ENCODE measurements at places on chromosomes 2 and 18.

- DNase-seq, result no peak
Measured at GRCh38 chr18:39843546-39843945, 2111.5 kb upstream of the PIK3C3 start.

GRCh38 chr18:1296237-1296636 is 391.6 kb downstream of the ADCYAP1 start:
- no peak for DNase-seq

GRCh38 chr18:61753373-61753772 is 139.4 kb downstream of the RNF152 start:
- no peak for DNase-seq

DNA sequence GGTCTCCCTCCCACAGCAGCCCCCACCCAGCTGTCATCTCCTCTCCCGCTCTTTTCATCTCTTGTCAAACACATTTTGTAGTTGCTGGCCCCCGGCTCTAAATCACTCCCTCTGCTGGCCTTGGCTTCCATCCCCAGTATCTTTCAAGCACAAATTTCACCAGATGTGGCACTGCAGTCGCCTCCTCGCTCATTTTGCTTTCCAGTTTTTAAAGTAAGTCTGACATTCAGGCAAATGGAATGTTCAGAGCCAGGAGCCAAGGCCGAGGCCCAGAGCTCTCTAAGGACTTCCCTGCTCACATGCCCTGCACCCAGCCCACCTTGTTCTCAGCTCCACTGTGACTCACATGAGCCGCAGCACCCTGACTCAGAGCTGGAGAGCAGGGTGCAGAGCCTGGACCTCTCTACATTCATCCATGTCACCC is 158.4 kb downstream of the GALNT14 start:
- no peak for DNase-seq

DNA sequence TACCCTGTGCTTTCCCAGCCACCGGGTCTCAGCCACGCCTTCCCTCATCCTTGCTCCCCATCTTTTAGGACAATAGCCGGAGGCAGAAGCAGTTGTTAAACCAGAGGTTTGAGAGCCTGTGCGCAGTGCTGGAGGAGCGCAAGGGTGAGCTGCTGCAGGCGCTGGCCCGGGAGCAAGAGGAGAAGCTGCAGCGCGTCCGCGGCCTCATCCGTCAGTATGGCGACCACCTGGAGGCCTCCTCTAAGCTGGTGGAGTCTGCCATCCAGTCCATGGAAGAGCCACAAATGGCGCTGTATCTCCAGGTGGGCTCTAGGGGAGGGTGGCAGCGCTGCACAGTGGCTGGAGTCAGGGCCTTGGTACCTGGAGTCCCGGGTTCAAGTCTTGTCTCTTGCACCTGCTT is 2.7 kb downstream of the UCN start:
- no peak for DNase-seq

DNA sequence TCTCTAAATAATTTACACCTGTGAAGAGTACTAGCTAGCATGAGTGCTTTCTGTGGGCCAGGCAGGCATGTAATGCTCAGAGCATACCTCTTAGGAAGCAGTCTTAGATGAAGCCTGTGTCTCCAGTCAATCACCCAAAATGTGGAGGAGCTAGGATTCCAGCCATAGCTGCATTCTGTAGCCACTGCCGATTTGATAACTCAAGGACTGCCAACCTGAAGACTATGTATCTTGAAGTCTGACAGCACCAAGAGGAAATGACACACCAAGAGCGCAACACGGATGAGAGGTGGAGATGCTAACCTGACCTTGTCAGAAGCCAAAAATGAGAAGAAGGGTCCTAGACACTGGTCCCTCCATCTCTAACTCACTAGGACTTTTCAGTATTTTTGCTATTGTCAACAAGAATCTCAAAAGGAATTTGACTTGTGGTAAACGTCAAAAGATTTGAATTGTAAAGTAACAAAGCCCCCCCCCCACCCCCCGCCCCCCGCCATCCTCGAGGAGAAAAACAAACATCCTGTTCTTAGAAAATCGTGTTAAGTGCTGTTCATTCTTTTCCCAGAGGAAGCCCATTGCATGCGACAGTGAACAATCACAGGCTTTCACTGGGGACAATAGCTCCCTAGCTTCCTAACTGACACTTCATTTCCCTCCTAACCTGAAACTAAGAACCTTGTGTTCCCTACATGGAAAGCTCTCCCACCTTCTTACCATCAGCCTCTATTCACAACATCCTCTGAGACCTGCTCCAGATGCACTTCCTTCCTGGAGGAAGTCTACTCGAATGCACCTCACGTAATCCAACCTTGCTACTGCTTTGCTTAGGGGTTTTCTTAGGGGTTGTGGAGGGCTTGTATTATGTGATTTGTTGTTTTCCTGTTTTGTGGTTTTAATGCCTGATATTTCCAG is 14.7 kb downstream of the CDC42EP3 start:
- DNase-seq, result no peak

GRCh38 chr2:127118467-127118866 is 11.5 kb upstream of the BIN1 start:
- no peak for DNase-seq

- DNase-seq, result no peak
Measured at GRCh38 chr2:181305301-181306123, 151.7 kb upstream of the ITGA4 start.

- no peak for DNase-seq
Measured at GRCh38 chr18:37499913-37500312, 65.7 kb downstream of the CELF4 start.

DNA sequence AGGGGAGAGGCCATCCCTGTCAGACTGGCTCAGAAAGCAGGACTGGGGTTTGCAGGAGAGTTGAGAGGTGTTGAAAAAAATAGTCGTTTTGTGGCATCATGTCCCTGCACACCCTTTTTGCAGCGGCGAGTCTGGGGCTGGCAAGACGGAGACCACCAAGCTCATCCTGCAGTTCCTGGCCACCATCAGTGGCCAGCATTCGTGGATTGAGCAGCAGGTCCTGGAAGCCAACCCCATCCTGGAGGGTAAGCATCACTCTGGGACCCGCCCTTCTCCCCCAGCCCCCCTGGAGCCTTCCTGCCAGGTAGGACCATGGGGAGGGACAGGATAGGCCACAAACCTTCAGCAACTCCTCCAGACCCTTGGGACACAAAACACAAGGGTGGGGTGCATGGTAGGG is 34.2 kb downstream of the MYO7B start:
- DNase-seq, result no peak

- DNase-seq, result no peak
Measured at GRCh38 chr2:205216092-205216491, 466.2 kb upstream of the NRP2 start.

DNA sequence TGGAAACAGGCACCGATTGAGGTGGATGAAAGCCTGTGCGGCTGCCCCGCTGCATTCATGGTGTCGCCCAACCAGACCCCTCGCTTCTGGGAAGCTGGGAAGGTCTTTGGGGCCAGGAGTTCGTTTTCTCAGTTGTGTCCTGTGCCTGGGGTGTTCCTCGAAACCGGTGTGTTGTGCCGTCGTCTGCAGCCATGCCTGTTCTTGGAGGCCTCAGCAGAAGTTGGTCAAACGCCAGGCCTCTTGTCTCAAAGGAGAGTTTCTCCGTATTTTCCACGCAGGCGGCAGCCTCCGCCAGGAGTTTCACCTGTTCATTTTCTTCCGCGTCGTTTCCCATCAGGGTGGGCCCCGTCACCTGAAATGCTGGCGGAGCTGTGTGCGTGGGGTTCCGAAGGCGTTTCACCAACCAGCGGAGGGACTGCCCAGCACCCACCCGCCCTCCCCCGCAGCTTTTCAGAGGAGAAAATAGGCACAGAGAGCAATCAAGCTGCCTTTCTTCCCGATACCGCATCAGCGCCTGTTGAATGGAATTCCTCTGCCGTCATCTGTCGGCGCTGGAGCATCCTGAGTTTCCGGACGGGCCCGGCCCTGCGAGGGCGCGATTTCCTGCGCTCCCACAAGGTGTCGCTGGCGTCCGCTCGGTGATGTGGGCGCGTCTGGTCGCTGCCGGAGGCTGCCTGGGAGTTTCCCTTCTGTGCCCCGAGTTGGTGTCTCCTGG is 17.0 kb upstream of the NFATC1 start:
- peak; percentile 73 for DNase-seq

- DNase-seq, result no peak
Measured at GRCh38 chr18:45589356-45590035, 25.8 kb upstream of the SLC14A2 start.

DNA sequence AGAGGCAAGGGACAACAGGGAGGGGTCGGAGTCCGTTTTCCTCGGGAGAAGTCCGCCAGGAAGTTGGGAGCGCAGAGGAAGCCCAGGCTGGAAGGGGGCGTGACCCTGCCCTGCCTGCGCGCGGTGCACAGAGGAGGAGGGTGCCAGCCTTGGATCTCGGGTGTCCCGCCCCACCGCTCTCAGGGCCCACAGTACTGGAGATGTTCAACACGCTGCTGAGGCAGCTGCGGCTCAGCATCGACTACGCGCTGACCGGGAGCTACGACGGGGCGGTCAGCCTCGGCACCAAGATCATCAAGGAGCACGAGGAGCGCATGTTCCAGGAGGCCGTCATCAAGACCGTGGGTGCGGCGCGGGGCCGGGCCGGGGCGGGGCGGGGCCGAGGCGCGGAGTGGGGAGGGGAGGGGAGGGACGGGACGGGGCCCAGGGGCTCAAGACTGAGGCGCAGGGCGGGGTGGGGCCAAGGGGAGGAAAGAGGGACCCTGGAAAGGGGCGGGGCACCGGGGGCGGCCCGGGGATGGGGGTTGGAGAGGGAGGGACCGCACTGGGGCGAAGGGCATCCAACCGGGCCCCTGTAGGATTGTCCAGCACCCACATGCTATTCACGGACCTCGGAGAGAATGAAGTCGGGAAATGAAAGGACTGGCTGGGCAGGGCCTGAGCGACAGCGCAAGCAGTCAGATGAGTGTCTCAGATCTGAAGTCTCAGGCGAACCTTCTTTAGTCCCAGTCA is 36.6 kb downstream of the POMC start:
- DNase-seq, result no peak

GRCh38 chr2:134491771-134492441 is 226.9 kb downstream of the TMEM163 start:
- DNase-seq, result no peak

GRCh38 chr2:100077456-100077855 is 64.9 kb downstream of the AFF3 start:
- DNase-seq, result no peak

DNA sequence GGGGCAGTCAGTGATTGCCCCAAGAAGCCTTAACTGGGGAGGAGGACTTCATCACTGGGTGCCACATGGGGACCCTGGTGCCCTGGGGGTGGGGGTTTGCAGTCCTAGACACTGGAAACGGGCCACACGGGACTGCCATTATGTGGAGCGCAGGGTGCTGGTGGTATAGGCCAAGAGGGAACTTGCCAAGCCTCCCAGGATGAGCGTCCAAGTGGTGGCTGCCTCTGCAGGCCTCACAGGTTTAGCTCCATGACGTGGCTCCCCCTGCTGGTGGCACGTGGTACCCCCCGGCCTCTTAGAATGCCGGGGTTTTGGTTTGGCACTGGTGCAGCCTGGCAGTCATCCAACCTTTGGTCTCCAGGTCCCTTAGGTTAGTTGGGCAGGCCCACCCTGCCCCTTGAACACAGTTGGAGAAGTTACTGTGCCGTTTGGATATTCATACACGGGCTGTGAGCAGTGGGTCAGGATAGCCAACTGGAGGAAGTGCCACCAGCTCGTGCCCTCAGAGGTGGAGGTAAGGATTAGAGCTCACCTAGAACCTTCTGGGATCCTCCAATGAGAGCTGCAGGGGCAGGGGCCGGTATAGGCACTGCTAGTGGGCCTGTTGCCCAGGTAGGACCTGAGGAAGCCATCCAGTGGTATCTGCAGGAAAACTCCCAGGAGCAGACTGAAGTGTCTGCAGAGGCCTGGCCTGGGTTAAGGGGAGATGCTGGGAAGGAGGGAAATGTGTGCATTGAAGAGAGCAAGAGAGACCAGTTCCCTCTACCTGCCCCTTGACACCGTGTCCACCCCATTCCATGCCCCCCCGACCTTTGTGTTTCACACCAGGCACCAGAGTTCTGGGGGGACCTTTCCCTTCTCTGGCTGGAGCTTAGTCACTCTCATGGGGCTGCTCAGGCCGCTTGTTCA is 5.7 kb downstream of the PTMA start:
- peak; percentile 79 for DNase-seq

GRCh38 chr2:60355849-60356261 is 197.6 kb downstream of the BCL11A start:
- no peak for DNase-seq

- no peak for DNase-seq
Measured at GRCh38 chr2:197286805-197287595, 23.6 kb downstream of the ANKRD44 start.

DNA sequence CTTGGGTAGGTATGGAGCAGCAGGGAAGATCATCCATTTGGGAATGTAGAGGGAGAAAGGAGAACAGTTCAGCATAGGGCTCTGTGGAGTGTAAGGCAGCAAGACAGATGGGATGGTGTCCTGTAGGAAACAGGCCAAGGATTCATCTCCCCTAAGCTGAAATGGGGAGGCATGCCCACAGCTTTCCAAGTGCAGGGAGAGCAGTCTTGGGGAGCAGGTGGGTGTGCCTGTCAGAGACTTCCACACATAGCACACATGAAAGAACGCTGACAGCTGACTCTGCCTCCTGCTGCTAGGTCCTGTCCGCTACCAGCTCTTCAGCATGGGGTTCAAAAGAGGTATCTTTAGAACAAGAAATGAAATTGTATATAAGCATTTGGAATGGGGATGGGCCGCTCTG is 9.0 kb downstream of the SETBP1 start:
- no peak for DNase-seq

GRCh38 chr2:134148843-134149472 is 104.9 kb upstream of the MGAT5 start:
- no peak for DNase-seq

- DNase-seq, result no peak
Measured at GRCh38 chr2:84914334-84914733, 8.9 kb downstream of the TMSB10 start.

DNA sequence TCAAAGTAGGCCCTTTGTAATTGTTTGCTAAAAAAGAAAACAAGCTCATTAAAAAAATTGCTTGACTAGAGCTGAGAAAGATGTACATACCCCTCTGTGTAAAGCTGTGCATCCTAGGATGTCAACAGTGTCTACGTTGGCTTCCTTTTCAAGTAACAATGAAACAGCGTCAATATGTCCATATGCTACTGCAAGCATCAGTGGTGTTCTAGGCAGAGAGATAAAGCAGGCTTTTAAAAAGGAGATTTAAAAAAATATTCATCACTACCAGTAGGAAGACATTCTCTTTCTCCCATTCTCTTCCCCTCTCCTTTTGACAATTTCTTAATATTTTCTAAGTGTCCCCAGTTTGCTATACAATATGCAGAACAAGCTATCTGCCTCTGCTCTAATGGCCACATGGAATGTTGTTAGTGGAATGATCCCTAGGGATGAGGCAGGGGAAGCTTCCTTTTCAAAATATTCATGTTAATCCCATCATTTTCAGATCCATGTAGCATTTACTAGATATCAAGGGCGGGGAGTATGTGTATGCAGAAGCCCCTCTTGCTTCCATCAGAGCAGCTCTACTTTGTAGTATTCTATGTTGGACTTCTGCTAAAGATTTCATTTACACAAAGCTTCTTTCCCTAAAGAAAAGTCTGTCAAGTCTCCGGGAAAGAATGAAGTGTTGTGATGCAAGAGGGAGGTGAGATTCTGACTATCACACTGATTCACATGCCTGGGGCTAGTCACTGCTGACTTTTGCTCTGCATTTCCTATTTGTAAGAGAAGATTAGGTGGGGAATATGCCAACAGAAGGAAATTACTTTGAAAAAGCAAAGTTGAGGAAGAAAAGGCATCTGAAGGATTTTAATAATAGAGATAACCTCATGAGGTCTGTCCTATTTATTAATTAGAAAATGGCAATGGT is 81.5 kb upstream of the PGAP1 start:
- no peak for DNase-seq

GRCh38 chr2:111930875-111931274 is 32.5 kb downstream of the MERTK start:
- DNase-seq, result no peak

- DNase-seq, result no peak
Measured at GRCh38 chr2:263774-264492, at the start of gene SH3YL1. Gene SH3YL1 (minus strand): TSS chr2:264032. CDS start chr2:263984, 48 bp downstream.
